Stimulated activated CD4-positive, alpha-beta T cell treated with anti-CD3 and anti-CD28 coated beads, Interleukin-12 subunit alpha, Interleukin-12 subunit beta, amount 100 ng/mL, for 48 hours (primary cell): ENCODE measurements at places on chromosomes 1 and 21.

DNA sequence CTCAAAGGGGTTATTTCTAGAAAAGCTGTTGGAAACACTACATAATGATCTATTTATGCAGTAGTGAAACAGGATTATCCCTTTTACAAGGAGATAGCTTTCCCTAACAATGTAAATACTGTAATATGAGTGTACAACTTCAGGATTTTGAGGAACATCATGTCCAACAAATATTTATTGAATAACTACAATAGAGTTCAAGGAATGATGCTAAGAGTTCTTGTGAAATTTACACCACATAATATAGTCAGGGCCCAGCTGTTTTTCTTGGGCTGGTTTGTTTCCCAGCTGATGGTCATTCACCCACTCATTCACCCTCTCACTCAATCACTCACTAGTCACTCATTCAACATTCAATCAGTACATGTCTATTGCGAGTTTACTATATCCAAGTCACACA lies 12.3 kb upstream of the LYPLAL1 start:
- no peak for DNase-seq

GRCh38 chr1:158043232-158043631 lies 49.8 kb downstream of the KIRREL1 start:
- DNase-seq, result no peak

DNA sequence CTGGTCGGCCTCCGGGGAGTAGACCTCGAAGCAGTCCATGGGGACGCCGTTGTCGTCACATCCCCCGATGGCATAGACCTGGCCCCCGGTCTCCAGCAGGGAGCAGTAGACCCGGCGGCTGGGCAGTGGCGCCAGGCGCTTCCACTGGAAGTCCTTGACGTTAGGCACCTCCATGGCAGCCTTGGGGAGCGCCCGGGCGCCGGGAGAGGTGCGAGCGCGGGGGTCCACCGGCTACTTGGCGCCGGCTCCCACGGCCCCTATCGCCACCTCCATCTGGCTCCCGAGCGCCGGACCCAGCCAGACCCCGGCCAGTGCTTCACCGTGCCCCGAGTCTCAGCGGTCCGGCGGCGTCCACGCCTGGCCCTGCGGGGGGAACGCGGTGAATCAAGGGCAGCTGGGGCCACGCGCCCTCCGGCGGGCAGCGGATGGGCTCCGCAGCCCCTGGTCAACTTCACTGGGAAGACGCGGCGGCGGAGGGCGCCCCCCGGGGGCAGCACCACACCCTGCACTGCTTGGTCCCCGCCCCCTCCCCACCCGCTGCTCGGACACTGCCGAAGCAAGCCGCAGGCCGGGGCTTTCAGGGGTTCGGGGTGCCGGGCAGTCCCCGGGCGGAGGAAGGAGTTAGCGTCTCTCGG lies 13.2 kb downstream of the KLHDC8A start:
- DNase-seq, result no peak

DNA sequence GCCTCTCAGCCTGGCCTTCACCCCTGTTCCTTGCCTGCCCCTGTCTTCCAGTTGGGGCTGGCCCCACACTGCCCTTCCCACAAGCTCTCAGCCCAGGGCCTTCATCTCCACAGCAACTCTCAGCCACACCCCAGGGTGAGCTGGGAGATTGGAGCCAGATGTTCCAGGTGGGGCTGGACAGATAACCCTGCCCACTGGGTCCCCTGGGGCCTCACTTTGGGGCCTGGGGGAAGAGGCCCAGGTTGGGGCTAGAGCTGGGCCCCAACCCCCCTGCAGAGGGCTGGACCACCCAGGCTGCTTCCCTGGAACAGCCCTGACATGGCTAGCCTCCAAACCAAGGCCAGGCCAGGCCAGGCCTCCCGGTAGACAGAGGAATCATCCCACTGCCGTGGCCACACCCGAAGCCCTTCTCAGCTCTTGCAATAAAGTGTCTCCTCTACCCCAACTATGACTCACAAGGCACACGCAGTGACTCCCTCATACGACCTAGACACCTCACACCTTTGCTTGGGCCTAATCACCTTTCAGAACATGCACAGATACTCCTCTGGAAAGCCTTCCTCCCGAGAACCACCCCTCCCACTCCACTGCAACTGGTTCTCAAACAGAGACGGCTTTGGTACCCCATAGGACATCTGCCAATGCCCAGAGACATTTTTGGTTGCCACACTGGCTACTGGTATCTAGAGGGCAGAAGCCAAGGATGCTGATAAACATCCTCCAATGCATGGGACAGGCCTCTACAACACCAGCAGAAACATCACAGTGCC lies 22.2 kb downstream of the SLC2A1 start:
- no peak for DNase-seq

DNA sequence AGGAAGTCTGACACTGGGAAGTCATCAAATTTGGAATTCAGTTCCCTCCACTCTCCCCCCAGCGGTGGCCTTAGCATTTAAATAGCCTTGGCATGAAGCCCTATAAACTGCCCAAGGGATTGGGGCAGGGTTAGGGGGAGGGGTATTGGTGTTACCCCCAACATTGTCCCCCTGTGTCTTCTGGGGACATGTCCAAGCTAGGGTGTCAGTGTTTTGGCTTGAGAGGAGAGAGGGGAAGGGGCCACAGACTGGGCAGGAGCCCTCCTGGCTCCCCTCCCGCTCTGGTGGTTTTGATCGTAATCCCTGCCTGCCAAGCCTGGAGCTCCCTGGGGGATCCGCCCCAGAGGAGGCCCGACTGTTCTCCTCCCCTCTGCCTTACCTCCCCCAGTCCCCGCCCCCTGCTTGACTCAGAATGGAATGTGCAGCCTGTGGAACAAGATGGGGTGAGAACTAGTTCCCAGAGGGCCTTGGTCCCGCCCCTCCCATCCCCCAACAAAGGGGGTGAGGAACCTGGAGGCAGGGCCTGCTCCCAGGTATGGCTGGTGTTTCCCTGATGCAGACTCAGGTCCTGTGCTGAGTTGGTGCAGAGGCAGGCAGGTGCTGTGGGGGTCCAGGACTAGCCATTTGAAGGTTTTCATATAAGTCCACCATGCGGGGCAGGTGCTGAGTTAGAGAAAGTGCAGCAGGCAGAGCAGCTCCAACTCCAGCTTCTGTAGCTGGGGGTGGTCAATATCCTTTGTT lies 7.4 kb downstream of the SOX13 start:
- no peak for DNase-seq
